ENCODE measurements at places on chromosomes 5 and 9. TPM values are rescaled to one million over a fixed set of nuclear protein-coding genes. Genes with fewer than 3 reads are reported as not detected.

- no peak overlapping the region for H3K27ac ChIP-seq
- H3K4me3 ChIP-seq = no peak overlapping the region
- H3K36me3 ChIP-seq = no peaks in the 10 kb centered on the region
- H3K4me1 ChIP-seq = no peaks in the 10 kb centered on the region
- no peaks in the 10 kb centered on the region for H3K27me3 ChIP-seq
- DNase-seq = no peak
Measured at GRCh38 chr5:74013222-74013621, 387.2 kb downstream of the ARHGEF28 start.

DNA sequence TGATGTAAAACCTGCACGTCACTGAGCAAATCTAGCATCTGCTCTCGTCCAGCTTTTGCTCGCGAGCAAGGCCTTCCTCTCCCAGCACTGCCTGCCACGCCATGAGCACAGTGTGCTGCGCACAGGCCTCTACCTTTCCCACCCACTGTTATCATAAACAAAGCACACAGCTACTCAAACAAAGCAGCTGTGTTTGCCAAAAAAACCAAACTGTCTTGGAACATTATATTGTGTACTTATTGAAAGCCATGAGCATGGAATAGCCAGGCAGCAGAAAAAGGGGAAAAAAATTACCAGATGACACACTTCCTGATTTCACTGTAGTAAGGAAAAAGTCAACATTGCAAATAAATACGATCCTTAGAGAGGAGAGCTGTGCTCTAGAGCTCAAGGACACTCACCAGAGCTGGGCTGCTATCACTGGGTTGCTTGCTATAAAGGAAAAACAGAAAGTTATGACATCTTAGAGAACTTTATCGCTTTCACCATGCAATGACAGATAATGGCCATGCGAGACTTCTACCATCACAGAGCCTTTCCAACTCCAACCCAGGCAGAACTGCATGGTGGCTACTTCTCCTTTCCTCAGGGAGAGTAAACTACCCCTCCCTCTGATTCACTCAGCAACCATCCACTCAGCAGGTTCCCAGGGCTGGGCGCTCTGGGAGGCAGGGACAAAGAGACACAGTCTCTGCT is 69.6 kb downstream of the EPB41L4B start:
- no peak overlapping the region for H3K27ac ChIP-seq
- H3K4me3 ChIP-seq = no peak overlapping the region
- no peaks in the 10 kb centered on the region for H3K27me3 ChIP-seq
- no peaks in the 10 kb centered on the region for H3K36me3 ChIP-seq
- H3K4me1 ChIP-seq = 0 out of 2 replicates have a peak, but pooled peaks cover 1% of the 10 kb centered on the region
- no peak for DNase-seq

GRCh38 chr9:37944671-37945481 is 40.9 kb upstream of the SLC25A51 start:
- H3K27me3 ChIP-seq = no peaks in the 10 kb centered on the region
- H3K36me3 ChIP-seq = no peaks in the 10 kb centered on the region
- DNase-seq = no peak

DNA sequence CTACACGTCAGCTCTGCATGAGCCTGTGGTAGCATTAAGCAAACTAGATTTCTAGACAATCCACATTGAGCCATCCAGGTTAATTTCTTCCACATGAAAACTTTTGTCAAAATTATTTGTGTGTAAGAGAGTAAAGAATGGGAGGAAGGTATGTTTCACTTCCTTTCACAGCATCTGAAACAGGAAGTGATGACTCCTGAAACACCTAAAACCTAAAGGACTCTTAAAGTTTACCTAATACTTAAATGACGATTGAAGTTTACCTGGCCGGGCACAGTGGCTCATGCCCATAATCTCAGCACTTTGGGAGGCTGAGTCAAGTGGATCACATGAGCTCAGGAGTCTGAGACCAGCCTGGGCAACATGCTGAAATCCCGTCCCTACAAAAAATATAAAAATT is 223.8 kb downstream of the CEMIP2 start:
- H3K27ac ChIP-seq = no peak overlapping the region
- H3K4me1 ChIP-seq = no peaks in the 10 kb centered on the region
- no peak for DNase-seq
- no peak overlapping the region for H3K4me3 ChIP-seq
- no peaks in the 10 kb centered on the region for H3K36me3 ChIP-seq
- H3K27me3 ChIP-seq = no peaks in the 10 kb centered on the region

DNA sequence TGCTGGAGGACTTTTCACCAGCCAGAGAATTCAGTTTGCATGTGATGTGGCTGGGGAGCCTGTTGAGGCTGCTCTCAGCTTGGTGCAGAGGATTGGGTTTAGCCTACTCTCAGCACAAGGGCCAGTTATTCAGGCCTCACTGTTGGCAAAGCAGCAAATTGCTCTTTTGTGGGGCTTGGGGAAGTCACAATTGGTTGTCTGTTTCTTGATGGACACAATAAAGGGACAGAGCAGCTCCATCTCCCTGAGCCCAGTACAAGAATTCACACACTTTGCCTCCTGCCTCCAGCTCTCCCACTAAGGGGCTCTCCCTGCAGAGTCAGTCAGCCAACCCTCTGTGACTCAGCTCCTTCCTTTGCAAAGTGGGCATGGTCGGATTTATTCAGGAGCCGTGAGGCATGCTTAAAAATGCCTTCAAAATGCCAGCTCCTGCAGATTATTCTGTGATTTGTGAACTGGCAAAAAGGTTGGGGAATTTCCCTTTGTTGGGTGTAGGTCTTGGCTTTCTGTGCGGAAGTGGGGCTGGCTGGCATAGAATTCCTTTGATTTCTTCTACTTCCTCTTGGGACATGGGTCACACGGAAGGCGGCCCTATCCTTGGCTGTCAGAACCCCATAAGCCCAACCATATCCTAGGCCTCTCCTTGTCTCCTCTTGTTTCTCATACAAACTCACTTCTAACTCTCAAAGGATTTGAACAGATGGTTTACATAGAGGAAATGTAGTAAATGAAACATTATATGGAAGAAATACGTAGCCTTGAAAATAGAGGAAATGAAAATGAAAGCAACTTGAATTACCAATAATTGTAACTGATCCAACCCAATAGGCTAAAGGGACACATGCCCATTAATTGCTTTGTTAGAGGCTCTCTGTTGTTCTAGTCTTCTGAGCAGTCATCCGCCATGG is 118.7 kb upstream of the CD180 start:
- DNase-seq = no peak
- H3K36me3 ChIP-seq = no peaks in the 10 kb centered on the region
- H3K4me3 ChIP-seq = no peak overlapping the region
- no peak overlapping the region for H3K27ac ChIP-seq

- no peaks in the 10 kb centered on the region for H3K27me3 ChIP-seq
- no peak overlapping the region for H3K27ac ChIP-seq
- H3K4me1 ChIP-seq = peaks cover 5% of the 10 kb centered on the region
- no peaks in the 10 kb centered on the region for H3K36me3 ChIP-seq
Measured at GRCh38 chr5:10021248-10021647, 228.4 kb downstream of the ATPSCKMT start.

- no peak overlapping the region for H3K4me3 ChIP-seq
- H3K4me1 ChIP-seq = no peaks in the 10 kb centered on the region
- no peaks in the 10 kb centered on the region for H3K36me3 ChIP-seq
- H3K27ac ChIP-seq = no peak overlapping the region
Measured at GRCh38 chr5:58767104-58767503, 184.2 kb downstream of the RAB3C start.

DNA sequence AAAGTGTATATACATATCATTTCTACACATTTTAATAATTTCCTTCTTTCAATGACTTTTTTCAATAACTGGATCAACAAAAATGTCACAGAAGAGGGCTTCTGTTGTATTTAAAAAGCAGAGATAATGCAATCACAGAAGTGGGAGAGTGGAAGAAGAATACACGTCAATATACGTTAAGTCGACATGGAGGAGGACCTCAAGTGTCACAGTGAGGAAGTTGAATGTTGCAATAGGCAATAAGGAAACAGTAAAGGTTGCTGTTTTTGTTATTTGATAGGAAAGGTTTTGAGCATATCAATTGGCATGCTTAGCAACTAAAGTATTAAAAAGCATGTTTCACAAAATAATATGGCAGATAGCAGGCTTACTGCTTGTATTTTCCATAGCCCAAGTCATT is 184.0 kb upstream of the NR4A3 start:
- no peak for DNase-seq
- H3K4me1 ChIP-seq = no peaks in the 10 kb centered on the region
- no peaks in the 10 kb centered on the region for H3K36me3 ChIP-seq
- H3K4me3 ChIP-seq = no peak overlapping the region
- H3K27ac ChIP-seq = no peak overlapping the region
- H3K27me3 ChIP-seq = no peaks in the 10 kb centered on the region

GRCh38 chr5:133754575-133755169 is 142.3 kb upstream of the FSTL4 start:
- H3K4me3 ChIP-seq = no peak overlapping the region
- H3K27ac ChIP-seq = no peak overlapping the region
- H3K4me1 ChIP-seq = no peaks in the 10 kb centered on the region
- DNase-seq = peak; percentile 54

GRCh38 chr5:137891849-137892248 is 2.6 kb downstream of the PKD2L2 start:
- DNase-seq = no peak
- no peaks in the 10 kb centered on the region for H3K36me3 ChIP-seq
- no peaks in the 10 kb centered on the region for H3K4me1 ChIP-seq
- H3K27ac ChIP-seq = no peak overlapping the region
- no peaks in the 10 kb centered on the region for H3K27me3 ChIP-seq
- no peak overlapping the region for H3K4me3 ChIP-seq

DNA sequence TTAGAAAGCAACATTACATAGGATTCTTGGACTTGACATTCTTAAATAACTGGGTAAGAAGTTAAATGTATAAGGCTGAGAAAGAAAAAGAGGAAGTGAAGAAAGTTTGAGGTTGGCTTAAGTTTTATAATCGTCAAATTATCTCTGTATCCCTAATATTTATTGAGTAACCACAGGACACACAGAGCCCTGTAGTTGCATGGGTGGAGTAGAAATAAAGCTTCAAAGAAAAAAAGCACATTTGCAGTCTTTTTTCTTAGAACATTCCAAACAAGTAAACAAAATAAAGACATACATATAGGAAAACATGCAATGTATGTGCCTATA is 137.0 kb downstream of the CCDC192 start:
- no peaks in the 10 kb centered on the region for H3K4me1 ChIP-seq
- no peaks in the 10 kb centered on the region for H3K27me3 ChIP-seq
- H3K27ac ChIP-seq = no peak overlapping the region
- H3K36me3 ChIP-seq = no peaks in the 10 kb centered on the region

DNA sequence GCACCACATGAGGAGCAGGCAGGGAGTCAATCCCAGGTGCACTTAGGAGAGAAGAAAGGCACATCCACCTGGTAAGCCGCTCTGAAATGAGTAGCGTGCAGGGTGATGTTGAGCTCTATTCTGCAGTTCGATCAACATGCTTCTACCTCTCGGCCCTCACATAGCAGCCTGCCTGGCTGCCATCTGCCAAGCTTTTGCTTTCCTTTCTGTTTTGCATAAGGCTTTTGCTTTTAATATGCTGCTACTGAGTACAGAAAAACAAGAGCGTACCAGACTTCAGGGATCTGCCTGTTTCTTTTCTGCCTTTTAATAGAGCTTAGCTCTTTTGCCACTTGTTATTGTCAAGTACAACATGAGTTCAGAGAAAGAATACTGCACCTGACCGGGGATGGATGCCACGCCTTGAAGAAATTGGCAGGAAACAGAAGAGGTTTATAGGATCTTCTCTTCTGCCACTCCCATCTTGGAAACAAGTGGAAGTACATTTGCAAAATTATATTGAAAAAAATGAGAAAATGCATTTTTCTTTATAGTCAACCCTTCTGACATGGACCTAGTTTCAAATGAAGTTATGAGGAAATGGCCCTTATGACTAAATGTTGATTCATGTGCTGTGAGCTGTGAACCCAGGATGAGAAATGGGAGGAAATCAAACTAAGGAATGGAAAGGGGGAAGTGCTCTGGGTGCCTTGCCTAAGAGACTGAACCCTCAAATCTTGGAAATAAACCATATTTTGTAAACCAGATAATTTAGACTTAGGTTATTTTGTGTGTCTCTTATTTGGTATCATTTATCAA is 4.0 kb upstream of the FCHO2 start:
- H3K36me3 ChIP-seq = no peaks in the 10 kb centered on the region
- no peak for DNase-seq
- H3K27ac ChIP-seq = no peak overlapping the region
- H3K4me3 ChIP-seq = no peak overlapping the region
- no peaks in the 10 kb centered on the region for H3K27me3 ChIP-seq

DNA sequence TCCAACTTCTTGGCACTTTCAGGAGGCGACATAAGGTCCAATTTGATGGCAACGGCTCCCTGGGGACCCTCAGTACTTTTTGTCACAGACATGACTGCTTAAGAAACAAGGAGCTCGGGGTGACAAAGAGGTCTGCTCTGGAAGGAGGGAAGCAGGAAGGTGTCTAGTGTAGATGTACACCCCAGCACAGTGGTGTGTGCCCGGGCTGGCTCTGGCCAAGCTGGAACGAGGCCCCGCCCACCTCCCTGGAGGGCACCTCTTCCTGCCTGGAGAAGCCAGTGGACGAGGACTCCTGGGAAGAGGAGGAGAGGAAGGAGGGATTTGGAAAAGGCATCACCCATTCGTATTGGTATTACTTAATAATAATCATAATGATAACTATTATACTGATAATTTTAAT is at the start of gene SLC36A2:
TSS of gene SLC36A2 (minus strand) at position 191 of the 400 bp plus-strand sequence. CDS start at position 92, 99 bp downstream.
- no peaks in the 10 kb centered on the region for H3K36me3 ChIP-seq
- no peak within 1 kb of the TSS for H3K4me3 ChIP-seq
- no peak within 1 kb of the TSS for H3K27ac ChIP-seq
- peaks cover 18% of the 10 kb centered on the region for H3K27me3 ChIP-seq
- DNase-seq = no peak

DNA sequence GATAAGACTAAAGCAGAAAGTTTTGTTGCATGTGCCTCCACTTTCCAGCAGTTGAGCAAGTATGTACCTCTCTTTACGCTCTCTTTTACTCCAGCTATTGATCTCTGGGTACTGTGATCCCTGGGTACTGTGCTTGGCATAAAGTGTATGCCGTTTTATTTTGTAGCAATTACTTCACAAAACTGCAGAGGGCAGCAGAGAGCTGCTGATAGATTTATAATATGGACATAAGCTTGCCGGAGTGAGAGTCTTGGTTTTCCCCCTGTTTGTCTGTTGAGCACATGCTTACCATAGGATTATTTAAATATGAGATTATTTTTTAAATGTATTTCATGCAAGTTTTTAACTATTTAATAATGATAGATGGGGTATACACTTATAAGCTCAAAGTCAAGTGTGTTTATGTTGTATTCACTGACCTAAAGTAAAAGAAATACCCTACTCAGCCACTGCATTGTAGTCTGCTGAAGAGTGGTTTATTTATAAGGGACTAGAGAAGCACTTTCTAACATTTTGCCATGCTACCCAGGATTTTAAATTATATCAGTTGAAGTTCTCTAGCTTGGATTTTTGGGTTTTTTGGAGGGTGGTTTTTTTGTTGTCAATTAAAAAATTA is 13.0 kb downstream of the TTC1 start:
- no peaks in the 10 kb centered on the region for H3K27me3 ChIP-seq
- H3K27ac ChIP-seq = no peak overlapping the region
- H3K4me1 ChIP-seq = no peaks in the 10 kb centered on the region
- H3K4me3 ChIP-seq = no peak overlapping the region

DNA sequence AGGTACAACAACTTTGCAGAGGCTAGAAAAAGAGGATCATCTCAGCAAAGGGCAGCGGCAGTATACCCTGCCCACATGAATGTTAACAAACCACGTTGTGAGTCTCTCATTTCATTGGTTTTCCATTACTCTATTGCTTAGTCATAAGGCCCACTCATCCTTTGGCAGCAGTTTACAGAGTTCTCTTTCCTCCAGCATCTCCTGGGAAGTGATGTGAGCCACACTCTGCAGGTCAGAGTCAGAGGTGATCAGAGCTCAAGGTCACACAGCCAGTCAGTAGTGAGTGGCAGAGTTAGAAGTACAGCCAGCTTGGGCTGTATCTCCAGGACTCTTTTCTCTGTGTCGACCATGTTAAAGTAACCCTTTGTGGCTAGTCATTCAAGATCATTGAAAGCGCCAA is 599.6 kb upstream of the GRAMD2B start:
- no peaks in the 10 kb centered on the region for H3K4me1 ChIP-seq
- no peak for DNase-seq
- no peak overlapping the region for H3K27ac ChIP-seq
- no peaks in the 10 kb centered on the region for H3K27me3 ChIP-seq
- no peaks in the 10 kb centered on the region for H3K36me3 ChIP-seq

The FNBP1 gene
- 39.7 TPM for total RNA-seq
